M059J (cell line): ENCODE measurements at places on chromosomes 12 and 14.

- no peak for DNase-seq
Measured at GRCh38 chr12:116280595-116281290, 3.2 kb upstream of the MED13L start.

- DNase-seq: no peak
Measured at GRCh38 chr14:51117593-51117992, 22.7 kb upstream of the TRIM9 start.

DNA sequence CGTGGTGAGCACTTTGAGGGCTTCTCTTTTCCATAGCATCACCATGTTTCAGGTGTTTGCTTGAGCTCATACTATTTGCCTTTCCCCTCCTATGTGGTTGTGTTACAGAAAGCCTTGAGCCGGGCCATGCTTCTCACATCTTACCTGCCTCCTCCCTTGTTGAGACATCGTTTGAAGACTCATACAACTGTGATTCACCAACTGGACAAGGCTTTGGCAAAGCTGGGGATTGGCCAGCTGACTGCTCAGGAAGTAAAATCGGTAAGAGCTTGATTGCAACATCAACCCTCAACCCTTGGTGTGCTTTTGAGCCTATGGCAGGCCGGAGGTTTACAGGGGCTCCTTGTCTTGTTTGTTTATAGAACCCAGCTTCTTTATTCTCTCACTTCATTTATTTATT is 8.1 kb downstream of the LETMD1 start:
- peak; percentile 59 for DNase-seq

- no peak for DNase-seq
Measured at GRCh38 chr12:92654929-92655328, 47.9 kb upstream of the PLEKHG7 start.

DNA sequence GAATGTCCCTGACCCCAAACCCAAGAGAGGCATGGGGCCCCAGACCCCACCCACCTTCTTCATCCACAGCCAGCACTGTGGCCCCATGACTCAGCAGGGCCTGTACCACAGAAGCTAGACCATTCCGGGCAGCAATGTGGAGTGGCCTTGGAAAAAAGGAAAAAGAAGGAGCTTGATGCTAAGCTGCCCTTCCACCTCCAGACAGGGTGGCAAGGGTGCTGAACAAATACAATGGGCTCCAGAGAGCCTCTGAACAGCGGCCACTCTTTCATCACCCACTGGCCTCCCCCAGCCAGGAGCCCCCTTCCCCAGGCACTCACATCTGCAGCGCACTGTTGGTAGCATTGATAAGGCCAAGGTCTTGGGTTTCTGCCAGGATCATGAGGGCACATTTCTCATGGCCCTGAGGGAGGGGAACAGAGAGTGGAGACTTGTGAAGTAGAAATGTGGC is 13.9 kb downstream of the SLC39A5 start:
- DNase-seq: no peak

DNA sequence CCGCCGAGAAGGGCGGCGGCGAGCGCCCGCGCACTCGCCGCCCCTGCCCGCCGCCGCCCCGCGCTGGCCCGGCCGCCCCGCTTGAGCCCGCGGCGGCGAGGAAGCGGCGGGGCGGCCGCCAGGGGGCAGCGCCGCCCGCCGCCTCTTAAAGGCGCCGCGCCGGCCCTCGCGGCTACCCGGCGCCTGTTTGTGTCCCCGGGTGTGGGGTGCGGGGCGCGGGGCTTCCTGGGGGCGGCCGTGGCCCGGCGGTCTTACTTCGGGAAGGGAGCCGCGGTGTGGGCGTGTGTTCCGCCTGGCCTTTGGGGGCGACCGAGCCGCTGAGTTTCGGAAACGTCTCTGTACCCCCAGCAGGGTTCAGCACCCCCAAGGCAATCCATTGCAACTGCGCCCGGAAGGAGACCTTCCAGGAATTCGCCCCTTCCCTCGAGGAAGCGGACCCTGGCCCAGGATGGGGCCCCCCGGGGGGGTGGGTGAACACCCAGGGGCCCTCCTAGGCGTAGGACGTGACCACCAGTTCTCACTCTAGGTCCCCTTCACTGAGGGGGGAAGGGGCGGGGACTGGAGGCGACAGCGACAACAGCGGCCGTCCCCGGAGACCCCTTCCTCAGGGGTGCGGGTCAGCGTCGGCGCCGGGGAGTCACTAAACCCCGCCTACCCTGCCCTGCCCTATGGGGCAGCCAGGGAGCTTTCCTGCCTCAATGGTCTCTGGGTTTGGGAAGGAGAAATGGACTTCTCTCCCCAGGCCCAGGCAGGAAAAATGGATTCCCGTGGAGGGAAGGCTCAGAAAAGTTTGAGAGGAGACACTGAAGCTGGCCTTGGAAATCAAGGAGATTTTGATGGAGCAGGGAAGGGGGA is at the start of gene ITPK1:
TSS of gene ITPK1 (minus strand) at position 105 of the 855 bp plus-strand sequence. CDS start 762 bp downstream, outside the sequence.
- peak; percentile 27 for DNase-seq

DNA sequence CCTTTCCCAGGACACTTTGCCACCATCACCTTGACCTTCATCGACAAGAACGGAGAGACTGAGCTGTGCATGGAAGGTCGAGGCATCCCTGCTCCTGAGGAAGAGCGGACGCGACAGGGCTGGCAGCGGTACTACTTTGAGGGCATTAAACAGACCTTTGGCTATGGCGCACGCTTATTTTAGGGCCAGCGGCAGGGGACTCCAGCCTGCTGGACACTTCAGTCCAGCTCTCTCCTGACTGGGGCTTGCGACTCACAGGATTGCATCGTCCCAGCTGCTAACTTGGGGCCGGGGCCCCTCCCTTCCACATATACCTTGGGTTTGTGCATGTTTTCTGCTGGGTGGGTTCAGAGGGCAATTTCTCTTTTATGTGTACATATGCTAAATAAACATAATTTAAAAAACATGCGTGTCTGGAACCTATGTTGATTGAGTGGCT is 11.2 kb downstream of the AHSA1 start:
- DNase-seq: no peak

DNA sequence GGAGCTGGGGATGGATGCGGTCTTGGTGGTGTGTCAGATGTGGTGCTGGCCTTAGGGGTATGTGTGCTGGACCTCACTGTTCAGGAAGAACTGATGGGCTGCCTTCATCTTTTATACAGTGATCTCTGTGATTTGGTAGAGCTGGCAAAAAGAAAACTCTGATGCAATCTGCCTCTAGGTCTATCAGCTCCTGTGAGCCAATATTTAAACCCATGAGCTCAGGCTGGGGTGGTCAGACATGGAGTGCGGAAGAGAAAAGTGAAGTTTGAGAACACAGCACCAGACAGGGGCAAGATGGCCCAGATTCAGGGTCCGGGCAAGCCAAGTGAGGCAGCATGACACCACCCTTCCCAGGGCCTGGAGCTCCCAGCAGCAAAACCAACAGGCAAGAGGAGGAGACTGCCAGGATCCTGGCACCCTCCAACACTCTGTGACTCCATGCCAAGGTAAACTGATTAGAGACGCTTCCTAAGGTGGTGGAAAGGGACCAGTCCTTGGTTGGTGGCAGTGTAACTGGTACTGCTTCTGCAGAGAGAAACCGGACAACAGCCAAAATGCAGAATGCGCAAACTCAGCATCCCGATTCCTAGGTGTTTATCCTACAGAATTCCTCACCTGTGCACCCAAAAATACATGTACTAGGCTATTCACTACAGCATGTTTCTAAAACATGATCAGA is 82.3 kb downstream of the CHGA start:
- no peak for DNase-seq

DNA sequence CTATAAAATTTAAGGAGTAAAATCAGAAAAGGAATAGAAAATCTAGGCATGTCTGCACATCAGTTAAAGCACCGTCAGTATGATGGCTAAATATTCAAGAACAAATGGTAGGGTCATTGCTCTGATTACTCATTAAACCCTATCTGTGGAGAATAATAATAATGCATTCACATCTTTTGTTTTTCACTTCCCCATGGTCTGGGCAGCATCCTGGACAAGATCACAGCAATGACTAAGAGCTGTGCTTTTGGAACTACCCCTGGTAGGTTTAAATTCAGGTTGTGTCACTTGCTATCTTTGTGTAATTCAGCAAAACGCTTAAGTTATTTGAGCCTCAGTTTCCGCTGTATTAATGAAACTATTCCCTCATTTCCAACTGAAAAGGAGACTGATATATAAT is 33.1 kb downstream of the C12orf42 start:
- no peak for DNase-seq

DNA sequence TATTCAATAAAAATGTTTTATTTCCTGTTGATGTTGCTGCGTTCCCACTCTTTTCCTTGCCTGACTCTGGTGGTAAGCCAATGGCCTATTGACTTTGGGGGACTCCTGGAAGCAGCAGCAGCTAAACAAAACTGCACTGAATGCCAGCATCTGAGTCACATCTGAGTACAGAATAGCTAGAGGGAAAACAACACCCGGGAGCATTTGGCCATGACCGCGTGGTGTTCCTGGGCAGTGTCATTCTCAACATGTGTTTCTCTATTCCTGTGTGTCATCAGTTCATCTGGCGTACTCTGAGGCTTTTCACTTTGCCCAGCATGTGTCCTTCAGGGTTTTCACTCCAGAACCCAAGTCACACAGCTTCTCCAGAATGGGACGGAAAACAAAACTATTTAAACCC is 238.8 kb downstream of the PAWR start:
- peak; percentile 96 for DNase-seq

DNA sequence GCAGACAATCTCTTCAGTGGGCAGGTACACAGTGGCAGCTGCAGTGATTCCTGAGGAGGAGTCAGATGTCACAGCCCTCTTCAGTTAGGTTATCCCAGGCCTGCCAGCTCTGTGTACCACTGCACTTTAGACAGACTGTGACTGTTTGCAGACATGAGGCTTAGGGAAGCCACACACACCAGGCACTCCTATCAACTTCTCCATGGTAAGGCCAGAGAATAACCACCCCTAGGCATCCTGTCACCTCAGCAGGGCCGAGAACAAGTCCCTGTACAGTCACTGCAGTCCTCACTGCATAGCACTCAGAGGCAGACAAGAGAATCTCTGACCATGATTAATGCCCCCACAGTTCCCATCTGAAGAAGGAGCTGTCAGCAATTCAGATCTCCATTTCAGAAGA is 296.5 kb downstream of the GALC start:
- DNase-seq: no peak

- DNase-seq: peak; percentile 91
Measured at GRCh38 chr14:52033101-52033642, 35.7 kb downstream of the NID2 start.

- peak; percentile 97 for DNase-seq
Measured at GRCh38 chr12:127125607-127126259, 1141.2 kb upstream of the TMEM132C start.

DNA sequence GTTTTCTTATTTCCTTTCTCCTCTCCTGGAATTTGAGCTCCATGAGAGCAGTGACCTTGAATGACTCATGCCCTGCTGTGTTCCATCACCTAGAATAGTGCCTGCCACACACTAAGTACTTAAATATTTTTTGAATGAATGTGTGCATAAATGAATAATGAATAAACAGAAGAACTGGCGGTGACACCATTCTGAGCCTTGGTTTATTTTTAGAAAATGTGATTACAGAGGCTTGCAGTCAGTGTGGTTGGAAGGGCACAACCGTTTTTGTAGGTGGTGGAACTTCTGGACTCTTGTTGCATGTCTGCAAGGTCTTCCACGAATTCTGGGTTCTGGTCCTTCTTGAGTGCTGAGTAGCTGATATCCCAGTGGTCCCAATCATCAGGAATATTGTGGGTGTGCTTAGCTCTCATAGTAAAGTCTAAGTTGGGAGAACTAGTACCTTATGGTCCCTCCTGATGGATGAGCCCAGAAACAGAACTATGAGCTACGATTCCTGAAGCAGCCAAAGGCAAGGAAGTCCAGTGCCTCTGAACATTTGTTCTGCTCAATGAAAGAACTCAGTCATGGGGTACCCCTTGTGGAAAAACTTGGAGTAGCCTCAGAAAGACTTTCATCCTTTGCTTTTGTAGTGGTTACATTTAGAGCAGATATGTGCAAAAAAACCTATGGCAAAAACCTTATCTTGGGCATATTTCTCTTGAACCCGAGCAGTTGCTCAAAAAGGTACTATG is 28.8 kb upstream of the BHLHE41 start:
- DNase-seq: peak; percentile 97

GRCh38 chr12:42469355-42470175 is 120.0 kb downstream of the PRICKLE1 start:
- no peak for DNase-seq

DNA sequence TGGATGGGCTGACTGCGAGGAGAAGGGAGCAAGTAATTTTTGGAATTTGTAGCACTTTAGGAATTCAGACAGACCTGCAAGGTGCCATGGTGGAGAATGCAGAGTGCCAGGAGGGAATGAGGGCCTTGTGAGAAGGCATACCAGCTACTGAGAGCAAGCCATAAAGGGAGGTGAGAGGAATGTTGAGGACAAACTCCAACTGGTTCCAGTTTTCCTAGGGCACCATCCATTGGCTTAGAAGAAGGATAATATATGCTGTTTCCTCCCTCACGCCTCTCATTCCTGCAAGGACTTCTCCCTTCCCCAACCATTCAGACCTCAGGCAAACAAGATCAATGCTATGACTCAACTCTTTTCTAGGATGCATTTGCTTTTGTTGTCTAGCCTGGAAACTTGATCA is 11.2 kb upstream of the DAAM1 start:
- DNase-seq: no peak

GRCh38 chr12:4665236-4665635 is 16.3 kb downstream of the NDUFA9 start:
- no peak for DNase-seq

DNA sequence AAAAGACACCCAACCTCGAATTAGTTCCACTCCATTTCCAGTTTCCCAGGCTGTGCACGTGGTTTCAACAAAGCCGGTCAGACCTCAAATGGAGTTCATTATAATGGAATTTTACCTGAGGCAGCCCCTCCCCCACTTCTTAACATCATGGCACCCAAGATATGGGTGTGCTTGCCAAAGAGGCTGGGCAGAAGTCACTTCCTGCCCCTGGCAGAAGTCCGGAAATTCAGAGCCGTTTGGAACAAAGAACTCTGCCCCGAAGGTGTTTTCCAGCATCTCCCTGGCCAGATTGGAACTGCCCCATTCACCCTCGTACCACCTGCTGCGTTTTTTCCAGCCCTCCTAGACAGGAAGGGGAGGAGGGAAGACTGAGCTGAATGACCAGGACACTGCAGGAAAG is 8.2 kb downstream of the VDR start:
- peak; percentile 96 for DNase-seq

DNA sequence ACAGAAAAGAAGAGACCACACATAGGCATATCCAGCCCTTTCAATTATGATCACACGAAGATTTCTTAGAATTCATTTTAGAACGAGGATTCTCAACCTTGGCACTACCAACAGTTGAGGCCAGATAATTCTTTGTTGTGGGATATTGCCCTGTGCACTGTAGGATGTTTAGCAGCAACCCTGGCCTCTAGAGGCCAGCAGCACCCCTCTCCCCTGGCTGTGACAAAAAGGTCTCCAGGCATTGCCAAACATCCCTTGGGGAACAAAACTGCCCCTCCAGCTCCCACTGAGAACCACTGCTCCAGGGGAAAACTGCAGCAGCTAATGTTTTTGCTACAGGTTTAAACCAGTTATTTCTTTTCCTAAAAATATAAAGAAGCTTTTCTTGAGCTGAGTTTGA is 7.1 kb downstream of the NT5DC3 start:
- DNase-seq: no peak

- DNase-seq: no peak
Measured at GRCh38 chr14:57389646-57390036, 745 bp upstream of the NAA30 start.
